ENCODE measurements at places on chromosomes 2 and 18.

- no peak for DNase-seq
Observed at GRCh38 chr2:100664021-100664755, 101.4 kb downstream of the PDCL3 start.

- no peak for DNase-seq
Observed at GRCh38 chr2:68837164-68837860, 33.9 kb downstream of the BMP10 start.

- peak; percentile 7 for DNase-seq
Observed at GRCh38 chr2:185145316-185146121, 547.2 kb downstream of the ZNF804A start.

GRCh38 chr2:219402665-219403515 is 15.2 kb upstream of the DNPEP start:
- DNase-seq: peak; percentile 62

DNA sequence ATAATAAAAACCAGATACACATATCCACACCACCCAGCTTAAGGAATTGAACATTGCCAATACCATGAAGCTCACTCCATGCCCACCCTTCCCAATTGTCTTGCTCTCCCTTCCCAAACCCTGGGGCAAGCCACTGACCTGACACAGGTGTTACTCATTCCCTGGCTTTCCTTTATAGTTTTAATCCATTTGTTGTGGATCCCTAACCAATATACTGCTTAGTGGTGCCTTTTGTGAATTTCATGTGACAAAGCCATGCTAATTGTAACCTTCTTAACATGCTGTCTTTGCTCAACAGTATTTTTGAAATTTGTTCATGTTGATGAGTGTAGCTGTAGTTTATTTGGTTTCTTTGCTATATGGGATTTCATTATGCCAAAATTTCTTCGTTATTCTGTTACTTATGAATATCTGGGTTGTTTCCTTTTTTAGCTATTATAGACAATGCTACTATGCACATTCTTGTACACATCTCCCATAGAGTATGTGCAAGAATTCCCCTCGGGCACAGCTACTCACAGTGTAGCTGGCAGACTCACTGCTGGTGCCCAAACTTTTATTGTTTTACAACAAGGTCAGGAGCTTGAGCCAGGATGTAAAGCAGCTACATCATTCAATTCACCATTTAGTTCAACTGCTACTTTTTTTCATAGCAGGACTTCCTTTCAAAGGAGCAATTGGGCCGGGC is 90.8 kb upstream of the ATL2 start:
- DNase-seq: no peak

DNA sequence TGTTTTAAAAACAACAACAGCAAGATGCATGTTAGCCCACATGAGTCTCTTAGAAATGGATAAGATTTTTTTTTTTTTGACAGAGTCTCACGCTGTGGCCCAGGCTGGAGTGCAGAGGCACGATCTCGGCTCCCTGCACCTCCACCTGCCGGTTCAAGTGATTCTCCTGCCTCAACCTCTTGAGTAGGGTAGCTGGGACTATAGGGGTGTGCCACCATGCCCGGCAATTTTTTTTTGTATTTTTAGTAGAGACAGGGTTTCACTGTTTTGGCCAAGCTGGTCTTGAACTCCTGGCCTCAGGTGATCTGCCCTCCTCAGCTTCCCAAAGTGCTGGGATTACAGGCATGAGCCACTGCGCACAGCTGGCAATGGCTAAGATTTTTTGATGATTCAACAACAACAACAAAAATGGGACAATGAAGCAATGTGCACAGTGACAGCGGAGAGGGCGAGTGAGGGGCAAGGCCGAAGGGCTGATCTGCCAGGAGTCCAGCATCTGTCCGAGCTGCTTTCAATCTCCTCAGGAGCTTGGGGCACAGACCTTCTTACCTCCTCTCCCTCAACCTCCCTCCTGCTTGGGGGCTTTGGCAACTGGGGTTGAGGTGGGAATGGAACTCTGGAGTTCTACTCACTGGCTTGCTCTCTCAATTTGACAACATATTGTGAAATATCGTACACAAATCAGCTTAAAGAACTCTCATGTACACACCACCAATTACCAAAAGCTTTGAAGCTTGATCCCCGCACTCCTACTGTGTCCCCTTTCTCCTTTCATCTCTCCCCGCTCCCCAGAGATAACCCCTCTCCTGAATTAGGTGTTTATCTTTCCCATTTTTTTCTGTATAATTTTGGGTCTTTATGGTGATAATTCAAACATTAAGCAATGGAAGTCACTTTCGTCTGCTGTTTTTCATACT is 3.4 kb downstream of the ABCG8 start:
- no peak for DNase-seq

DNA sequence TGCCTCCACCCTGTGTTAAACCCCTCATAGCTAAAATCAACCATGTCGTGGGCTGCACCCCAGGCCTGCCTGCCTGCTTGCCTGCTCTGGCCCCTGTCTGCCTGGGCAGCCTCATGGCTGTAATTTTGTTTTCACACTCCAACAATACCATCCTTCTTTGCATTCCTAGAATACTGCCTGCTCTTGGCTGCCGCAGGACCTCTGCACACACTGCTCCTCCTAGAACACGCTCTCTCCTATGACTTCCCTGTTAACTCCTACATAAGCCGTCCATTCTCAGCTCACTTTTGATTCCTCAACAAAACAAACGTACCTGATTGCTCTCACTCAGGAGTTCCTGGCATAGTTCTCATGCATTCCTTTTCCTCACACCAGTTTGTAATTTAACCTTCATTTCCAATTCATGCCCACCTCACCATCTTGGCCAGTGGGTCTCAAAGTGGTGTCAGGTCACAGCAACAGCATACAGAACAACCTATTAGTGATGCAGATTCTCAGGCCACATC is 2.5 kb downstream of the UXS1 start:
- DNase-seq: no peak

GRCh38 chr2:190759749-190760213 is 110.9 kb downstream of the NAB1 start:
- DNase-seq: no peak

DNA sequence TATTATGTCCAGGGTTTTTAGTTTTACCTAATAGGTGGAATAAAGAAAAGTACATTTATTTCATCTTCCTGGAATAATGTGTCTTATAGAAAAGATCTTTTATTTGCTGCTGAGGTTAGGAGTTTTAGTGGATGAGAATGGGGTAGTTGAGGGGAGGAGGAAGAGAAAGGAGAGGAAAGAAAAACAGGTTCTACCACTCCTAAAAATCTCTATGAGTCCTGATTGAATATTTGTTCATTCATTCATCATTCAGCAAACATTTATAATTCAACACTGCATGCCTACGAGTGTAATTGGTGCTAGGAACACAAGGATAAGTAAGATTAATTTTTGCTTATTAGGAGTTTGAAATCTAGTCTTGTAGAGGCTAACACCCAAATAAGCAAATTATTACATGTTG is 45.2 kb upstream of the SLC4A10 start:
- no peak for DNase-seq

DNA sequence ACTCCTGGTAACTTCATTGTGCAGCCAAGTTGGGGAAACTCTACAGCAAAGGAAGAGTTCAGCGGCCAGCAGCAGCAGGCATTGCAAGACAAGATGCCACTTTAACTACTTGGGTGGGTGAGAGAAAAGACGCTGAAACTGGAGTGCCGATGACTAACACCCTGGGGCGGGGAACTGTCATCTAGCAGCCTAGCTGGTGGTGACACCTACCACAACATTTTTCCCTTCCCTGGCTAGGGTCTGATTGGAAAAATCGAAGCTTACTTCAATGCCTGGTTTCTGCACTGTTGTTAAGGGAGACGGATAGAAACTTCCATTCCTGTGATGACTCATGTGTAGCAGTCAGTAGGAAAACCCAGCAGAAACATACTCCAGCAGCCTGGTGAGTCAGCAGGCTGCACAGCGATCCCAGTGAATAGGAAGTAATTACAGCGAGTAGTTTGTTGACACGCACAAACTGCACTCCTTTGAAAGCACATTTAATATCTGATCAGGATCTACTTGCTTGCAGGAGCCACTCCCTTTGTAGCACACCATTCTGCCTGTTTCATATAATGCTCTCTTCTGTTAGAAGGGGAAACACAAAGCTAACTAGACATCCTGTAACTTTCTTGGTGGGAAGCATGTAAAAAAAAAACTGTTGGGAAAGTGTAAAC is 62.1 kb upstream of the MAPRE2 start:
- peak; percentile 69 for DNase-seq

DNA sequence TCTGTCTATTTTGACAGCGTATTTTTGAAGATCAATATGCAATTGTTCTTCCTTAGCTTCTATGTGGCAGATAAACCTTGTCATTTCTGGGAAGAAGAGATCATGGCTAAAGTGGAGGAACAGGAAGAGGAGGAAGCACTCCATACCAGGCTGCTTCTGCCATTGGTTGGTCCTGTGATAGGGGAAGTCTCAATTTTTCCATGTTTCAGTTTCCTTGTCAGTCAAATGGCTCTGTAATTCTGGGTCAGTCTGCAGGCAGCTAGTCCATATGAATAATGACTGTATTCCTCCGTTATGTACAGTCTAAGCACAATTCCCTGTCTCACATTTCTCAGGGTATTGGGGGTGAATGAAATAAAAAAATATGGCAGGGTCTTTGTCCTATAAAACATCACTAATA is 277.6 kb upstream of the CXCR4 start:
- DNase-seq: no peak

DNA sequence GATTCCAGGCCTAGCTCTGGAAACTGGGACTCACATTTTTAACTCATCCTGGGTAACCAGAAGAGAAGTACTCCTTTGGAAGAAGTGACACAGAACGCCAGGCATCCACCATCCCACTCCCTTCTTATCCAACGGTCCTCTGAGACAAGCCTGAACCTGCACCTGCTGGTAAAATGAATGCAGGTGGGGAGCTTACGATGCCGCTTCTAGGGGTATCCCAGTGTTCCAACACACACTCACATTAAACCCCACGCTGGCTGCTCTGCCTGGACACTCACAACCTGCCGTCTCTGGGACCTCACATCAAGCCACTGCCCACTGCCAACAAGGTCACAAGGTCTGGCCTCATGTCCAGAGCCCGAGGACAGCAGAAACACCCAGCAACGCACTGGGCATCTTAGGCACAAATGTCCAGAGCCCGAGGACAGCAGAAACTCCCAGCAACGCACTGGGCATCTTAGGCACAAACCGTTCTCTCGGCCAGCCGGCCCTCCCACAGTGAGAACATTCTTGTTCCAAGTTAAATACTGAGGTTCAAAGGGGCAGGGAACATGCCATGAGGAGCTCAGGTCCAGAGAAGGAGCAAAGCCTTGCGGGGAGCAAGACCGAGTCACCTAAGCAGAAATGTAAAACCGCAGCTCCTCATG is 9.9 kb downstream of the SLC66A2 start:
- DNase-seq: no peak

DNA sequence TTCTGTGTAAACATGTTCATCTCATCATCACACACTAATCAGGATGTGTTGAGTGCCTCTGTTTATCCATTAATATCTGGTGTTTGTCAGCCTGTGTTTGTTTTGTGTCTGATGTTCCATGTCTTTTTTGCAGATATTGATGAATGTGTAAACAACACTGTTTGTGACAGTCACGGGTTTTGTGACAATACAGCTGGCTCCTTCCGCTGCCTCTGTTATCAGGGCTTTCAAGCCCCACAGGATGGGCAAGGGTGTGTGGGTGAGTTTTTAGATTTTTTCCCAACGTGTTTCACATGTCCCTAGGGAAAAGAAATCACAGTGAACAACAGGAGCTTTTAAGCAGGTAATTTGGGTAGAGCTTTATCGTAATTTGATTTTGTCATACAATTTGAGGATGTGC is 133.7 kb upstream of the RASGRP3 start:
- DNase-seq: no peak

DNA sequence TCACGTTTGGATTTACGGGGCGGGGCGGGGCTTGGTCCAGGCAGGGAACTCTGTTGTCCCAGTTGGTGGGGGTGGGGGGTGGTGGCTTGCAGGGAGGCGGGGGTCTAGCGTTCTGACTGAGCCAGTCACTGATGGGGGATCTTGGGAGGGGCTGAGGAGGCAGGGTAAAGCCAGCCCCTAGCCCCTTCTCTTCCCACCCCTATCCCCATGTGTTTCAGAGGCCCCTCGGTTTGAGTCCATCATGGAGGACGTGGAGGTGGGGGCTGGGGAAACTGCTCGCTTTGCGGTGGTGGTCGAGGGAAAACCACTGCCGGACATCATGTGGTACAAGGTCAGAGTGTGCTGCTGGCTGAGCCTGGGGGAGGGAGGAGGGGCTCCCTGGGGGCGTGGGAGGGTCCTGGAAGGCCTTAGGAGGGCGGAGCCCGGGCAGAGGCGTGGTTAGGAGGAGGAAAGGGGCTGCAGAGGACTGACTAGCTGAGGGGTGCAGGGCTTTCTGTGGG is 22.0 kb upstream of the GMPPA start:
- DNase-seq: no peak

DNA sequence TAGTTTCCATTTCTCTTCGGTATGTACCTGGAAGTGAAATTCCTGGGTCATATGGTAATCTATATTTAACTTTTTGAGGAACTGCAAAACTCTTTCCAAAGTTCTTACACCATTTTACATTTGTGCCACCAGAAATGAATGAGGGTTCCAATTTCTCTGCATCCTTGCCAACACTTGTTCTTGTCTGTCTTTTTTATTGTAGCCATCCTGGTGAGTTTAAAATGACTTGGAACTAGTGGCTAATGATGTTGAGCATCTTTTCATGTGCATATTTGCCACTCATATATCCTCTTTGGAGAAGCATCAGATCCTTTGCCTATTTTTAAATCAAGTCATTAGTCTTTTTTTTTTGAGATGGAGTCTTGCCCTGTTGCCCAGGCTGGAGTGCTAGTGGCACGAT is 59.4 kb downstream of the MALT1 start:
- DNase-seq: no peak

DNA sequence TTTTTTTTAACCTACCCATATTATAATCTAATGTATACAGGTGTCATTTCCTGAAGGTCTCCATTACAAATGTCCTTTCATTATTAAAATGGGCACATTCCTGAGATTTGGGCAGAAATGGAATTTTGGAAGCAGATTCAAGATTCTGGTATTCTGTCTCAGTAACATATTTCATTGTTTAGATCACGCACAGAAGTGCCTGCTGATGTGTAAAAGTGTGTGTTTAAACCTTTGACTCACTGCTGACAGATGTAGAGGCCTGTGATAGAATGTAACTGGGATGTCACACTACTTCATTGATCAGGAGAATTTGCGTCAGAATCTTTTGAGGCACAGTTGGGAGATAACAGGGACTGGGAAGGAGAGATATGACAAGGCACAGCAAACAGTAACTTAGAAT is 276.8 kb upstream of the EPAS1 start:
- no peak for DNase-seq
